Epithelial cell of proximal tubule (primary cell): ENCODE measurements at places on chromosomes 3 and 15. TPM values are rescaled to one million over a fixed set of nuclear protein-coding genes. Genes with fewer than 3 reads are reported as not detected.

GRCh38 chr3:21049334-21050062 is 701.5 kb downstream of the ZNF385D start:
- no peak for DNase-seq

GRCh38 chr3:42906070-42906847 is at the start of gene ZNF662:
ZNF662 (plus strand) TSS chr3:42906142; CDS start chr3:42908115, 1,973 bp downstream.
- DNase-seq, result no peak

GRCh38 chr15:65426216-65426853 is 3.6 kb upstream of the IGDCC4 start:
- DNase-seq, result no peak

DNA sequence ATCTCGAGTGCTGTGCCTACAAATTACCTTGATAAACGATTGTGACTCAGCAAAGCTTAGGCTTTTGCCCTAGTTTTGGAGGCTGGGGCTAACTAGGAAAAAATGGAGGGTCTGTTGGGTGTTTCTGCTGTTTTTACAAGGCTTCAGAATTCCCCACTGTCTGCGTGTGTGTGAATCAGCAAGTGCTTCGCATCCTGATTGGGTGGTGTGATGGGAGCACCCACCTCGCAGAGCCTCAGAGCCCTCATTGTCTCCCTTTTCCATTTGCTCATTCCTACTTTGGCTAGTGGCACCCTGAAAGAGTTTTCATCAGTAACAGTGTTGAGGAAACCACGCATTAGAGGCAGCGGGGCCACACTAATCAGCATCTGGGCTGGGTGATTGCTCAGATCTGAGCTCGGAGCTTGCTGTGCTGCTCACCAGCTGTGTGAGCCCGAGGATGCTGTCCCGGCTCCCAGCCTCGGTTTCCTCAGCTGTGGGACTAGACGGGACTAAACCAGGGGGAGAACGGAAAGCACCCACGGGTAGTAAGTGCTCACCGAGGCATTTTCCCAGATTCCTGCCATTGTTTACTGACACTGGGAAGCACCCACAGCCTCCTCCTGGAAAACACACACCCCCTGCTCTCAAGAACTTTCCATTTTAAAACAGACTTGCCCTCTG is 40.6 kb downstream of the GOLGA8S start:
- no peak for DNase-seq

GRCh38 chr3:153897842-153898241 is 223.3 kb upstream of the ARHGEF26 start:
- DNase-seq, result no peak

GRCh38 chr3:38039101-38039898 is at the start of gene DLEC1:
DLEC1 (plus strand) TSS chr3:38039208; CDS start chr3:38039226, 18 bp downstream.
- DNase-seq, result no peak

DNA sequence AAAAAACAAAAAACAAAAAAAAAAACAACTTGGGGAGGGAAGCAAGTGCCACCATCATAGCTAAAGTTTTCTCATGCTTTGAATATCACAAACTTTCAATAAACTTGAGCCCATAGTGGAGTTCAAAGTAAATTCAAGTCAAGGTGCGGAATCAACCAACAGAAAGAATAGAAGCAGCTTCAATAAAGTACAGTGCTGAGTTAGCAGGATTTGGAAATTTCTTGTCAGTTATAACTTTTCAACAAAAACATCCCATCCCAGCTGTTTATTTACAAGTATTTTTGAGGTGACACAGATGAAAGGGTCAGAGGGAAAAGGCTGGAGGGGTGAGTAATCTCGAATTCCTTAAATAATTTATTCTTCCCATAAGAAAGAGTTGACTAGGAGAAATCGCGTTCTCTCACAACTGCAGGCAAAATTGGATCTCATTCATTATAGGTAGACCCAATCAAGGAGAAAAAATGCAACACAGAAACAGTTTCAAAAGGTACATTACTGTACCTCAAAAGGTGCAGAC is 477.4 kb upstream of the RASGRP1 start:
- no peak for DNase-seq

DNA sequence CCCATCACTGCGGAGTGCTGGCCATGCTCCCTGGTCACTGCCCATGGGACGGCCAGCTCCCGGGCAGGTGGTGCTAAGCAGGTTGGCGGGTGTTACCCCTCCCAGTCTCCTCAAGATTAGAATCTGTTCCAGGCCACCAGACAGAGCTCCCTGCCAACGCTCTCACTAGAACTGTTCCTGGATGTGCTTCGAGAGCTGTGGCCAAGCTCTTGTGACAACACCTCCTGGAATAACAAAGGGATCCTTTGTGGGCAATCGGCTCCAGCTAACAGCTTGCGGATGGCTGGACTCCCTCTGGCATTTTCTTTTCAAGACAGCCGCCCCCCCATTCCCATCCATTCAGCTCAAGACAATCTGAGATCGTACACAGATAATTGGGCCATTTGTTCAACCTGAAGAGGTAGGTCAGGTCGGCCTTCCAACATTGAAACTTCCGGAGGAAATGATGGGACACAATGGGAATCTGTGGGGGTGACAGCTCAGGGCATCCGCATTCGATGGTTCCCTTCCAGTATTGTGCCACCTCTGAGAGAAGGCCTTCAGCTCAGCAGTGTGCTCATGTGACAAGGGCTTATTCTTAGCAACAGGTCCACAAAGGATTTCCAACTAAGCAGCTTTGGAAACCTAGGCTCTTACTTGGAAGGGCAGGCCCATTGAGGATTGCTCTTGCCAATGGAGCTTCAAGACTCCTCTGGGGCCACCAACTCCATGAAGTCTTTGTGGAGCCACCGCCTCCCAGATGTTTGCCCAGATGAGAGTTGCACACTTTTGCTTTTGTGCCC is 11.6 kb upstream of the EPHB3 start:
- no peak for DNase-seq

- no peak for DNase-seq
Measured at GRCh38 chr3:38163117-38163840, 2.1 kb upstream of the OXSR1 start.

DNA sequence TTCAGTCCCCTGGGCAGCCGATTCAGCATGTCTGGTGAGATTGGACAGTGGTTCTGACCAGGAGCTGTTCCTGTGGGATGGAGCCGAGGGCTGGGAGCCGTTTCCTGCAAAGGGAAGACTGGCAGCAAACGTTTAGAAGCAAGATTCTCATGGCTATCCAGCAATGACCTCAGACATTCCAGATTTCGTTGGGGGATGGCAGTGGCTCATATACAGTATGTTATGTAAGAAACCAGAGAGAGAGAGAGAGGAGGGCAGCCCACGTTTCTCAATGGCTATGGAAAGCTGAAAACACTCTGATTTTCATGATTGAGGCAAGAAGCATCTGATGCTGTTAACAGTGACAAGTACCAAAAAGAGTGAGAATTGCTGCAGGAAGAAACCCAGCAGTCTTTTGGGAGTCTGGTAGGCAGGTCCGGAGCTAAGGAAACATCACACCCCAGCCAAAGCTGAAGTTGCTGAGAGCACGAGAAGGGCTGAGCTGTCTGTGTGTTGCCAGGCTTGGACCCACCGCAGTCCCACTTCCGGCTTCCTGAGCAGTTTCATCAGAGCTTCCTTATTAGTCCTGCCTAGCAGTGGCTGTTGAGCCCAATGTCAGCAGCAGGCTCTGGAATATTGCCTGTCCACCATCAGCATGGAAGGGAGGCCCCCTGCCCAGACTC is 25.6 kb upstream of the VPS8 start:
- no peak for DNase-seq

DNA sequence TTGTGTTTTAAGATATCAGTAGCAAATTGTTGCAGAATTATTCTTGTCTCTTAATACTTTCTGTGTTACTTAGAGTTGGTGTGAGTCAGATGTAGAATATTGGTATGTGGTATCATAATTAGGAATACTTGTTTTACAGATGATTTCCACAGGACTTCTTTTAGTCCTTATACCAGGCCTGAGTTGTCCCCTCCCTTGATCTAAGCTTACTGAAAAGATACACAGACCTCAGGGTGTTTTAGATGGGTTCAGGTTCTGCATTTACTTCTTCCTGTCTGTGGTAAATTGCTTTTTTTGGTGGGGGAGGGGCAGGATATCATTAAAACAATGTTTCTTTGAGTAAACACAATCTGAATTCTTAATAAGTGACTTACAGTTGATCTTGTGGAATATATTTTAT is 14.2 kb downstream of the DZIP3 start:
- no peak for DNase-seq

SPATA12 gene
- total RNA-seq, result 0.06 and 0.43 TPM in 2 replicates

GPR171 gene
- not detected in 2 replicates for total RNA-seq

SIDT1 gene
- 0.36 TPM in 1 of 2 replicates, not detected in the other for total RNA-seq

FMN1 gene
- 2.7 and 4.3 TPM in 2 replicates for total RNA-seq

TPRG1 gene
- total RNA-seq, result not detected in 2 replicates

GPR27 gene
- total RNA-seq, result 1.2 and 3.9 TPM in 2 replicates
